ENCODE measurements at places on chromosomes 11 and 22.

DNA sequence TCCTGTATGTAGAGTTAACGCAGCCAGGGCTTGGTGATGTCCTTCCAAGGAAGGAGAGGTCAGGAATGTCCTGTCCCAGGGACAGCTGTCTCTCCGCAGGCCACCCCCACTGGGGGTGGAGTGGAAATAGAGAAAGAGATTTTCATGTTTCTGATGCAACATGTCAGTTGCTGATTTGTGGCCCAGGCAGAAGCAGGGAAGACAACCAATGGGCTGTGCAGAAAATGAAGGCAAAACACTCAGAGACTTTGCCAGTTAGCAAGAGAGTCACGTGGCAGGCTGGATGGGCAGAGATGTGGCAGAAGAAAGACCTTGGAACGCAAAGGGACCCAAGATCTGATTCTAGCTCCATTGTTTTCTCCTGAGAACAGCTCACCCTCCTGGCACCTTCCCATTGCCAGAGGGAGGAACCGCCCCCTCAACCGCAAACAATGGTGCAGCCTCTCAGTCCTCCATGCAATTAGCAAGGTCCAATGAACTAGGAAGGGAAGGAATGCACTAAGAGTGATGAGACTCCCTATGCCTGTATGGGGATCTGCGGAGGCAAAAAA is 71.0 kb downstream of the SYN3 start:
- no peak for DNase-seq

DNA sequence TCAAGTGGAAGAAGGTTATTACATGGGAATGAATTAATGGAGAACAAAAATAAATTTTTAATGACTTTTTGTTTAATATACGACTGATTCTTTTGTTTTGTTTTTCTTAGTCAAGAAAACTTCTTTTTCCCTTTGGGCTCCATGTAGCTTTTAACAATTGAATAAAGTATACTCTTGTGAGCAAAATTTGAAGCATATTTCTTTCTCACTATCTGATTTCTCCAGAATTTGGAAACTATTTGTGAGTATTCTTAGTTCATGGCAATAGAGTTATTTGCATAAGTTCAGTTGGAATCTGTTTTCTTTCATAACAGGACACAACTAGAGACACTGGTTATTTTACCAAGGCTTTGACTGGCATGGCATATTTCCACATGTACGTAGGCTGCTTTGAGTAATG is 3.8 kb upstream of the APOL1 start:
- no peak for DNase-seq

DNA sequence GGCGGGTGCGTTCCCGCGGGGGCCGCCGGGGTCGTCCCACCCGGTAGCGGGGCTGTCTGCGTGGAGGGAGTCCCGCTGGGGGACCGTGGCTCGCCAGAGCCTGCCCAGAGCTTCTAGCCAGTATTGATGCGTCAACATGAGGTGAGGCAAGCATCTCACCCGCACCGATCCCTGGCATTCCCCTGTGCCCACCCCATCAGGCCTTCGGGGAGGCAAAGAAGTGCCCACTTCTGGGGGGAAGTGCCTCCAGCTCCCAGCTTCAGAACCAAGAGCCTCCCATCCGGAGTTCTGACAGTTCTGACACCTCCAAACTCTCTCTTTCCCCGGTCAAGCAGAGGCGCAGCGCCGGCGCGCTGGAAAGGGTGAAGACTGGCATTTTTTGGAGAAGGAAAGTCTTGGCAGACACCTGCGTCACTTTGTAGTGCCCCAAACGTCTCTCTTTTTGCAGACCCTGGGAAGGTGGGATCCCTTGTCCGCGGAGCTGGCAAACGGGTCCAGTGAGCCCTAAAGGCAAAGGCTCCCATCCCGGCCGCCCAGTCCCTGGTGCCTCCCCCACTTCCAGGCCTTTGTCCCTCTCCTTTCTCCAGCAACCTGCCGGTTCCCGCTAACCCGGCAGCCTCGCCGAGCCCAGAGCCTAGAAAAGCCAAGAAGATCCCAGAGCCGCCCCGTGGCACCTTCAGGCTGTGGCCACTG is 3.2 kb upstream of the PAX6 start:
- peak; percentile 37 for DNase-seq

- DNase-seq = no peak
Observed at GRCh38 chr22:43439368-43440103, 27.7 kb downstream of the MPPED1 start.

DNA sequence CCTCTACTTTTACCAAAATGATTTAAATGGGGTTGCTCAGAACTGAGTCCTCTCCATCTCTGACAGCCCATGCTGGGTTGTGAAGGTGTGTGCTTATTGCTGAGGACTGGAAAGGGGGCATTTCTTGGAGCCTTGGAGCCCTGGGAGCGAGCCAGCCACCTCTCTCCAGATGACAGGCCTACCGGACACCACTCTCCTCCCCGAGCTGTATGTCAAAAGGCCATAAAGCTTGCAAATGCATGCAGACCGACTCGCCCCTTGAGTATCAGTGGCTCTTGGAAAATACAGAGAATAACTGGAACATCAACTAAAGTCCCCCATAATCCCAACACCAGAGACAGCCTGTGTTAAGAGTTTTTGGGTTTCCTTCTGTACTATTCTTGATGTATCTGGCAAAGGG is 67.9 kb upstream of the PITPNB start:
- DNase-seq = no peak

- no peak for DNase-seq
Observed at GRCh38 chr22:20571078-20571503, 63.7 kb downstream of the MED15 start.

DNA sequence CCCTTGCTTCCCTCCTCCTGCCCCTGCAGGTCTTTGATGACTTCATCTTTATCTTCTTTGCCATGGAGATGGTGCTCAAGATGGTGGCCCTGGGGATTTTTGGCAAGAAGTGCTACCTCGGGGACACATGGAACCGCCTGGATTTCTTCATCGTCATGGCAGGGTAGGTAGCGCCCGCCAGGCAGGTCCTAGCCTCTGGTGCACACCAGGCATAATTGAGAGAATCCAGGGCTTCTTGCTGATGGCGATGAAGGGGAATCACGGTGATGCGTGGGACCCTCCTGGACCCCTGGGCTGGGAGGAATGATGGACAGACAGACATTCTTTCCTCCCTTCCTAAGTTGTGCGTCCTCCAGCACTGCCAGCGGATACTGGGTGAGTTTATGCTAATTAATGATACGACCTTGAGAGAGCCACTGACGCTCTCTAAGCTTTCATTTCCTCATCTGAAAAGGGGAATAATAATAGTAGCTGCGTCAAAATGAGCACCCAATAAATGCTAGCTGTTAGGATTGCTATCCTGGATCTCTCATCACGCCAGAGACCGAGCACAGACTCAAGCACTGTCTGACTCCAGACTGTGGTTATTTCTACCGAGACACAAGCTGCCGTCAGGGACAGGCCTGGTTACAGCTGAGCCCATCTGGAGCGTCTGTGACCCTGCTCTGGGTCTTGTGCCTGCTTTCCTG is 30.1 kb downstream of the CACNA1I start:
- no peak for DNase-seq

- no peak for DNase-seq
Observed at GRCh38 chr22:34294986-34295385, 374.7 kb upstream of the LARGE1 start.

DNA sequence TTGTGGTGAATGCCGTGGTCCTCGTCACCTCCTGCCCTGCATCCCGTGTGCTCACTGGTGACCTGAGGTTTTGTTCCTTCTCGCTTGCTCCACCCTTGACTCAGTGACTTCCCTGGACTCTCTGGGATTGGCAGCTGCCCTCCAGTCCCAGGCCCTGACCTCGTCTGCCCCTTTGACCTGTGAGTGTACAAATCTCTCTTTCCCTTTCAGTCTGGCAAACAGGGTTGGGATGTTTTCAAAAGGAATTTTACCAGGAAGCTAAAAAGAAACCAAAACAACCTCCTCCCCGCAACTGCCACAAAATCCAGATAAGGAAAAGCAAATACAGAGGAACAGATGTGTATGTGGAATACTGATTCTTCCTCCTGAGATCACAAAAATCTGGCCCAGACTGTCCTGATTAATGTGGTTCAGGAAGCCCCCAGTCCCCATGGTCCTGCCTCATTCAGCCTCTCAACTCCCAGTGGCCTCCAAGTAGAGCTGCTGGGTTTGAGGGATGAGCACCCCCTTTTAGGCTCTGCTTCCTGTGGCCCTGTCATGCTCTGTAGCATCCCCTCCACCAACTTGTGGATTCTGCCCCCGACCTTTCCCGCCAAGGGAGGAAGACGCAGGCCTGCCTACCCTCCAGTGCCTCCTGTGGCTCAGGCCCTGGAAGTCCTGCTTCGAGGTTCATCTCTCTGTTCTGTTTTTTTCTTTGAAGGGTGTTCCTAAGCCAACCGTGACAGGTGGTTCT is 15.2 kb downstream of the ROBO4 start:
- no peak for DNase-seq

- no peak for DNase-seq
Observed at GRCh38 chr11:95134491-95134890, 44.8 kb downstream of the ENDOD1 start.

Measured in GM13976 (cell line).